ENCODE measurements at places on chromosomes 3 and 15.

- DNase-seq, result peak; percentile 4
Measured at GRCh38 chr3:88641033-88641604, 466.3 kb upstream of the EPHA3 start.

DNA sequence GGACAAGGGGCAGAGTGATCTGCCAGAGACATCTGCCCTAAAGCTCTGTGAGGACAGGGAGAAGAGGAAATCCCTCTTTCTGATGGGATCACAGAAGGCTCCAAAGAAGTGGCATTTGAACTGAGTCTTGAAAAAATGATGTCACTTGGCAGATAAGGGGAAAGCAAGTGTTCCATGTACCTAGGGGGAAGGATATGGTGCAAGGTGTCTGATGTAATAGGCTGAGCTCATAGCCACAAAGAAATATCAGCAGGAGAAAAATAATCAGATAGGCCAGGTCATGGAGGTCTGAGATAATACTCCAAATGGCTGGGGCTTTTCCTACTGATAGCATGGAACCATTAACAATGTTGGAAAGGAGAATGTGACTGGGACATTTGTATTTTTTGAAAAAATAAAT lies 468.4 kb upstream of the MDFIC2 start:
- no peak for DNase-seq

GRCh38 chr3:59850417-59850816 lies 800.6 kb upstream of the CFAP20DC start:
- DNase-seq, result no peak

DNA sequence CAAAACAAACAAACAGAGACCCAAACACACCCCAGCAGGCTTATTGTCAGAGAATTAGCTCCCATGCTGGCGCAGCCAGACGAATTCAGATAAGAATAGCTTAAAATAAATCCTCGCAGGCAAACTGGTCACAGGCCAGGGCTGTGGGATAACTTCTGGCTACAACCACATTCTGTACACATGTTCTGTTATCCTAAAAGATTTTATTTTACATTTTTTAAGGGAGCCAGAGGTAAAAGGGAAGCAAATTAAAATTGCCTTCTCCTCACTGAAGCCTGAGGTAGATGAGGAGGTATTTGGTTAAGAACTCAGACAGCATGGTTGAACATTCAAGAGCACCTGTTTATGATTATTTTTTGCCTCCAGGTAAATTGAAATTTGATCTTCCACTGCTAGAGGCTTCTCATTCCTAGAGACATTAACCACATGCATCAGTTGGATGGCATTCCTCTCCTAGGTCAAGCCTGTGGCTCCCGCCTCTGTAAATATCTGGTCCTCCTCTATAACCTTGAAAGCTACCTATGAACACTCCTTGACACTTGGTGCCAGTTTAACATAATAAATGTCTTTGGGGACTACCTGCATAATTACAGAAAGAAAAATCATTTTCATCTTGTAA lies 190.3 kb downstream of the SATB1 start:
- no peak for DNase-seq

DNA sequence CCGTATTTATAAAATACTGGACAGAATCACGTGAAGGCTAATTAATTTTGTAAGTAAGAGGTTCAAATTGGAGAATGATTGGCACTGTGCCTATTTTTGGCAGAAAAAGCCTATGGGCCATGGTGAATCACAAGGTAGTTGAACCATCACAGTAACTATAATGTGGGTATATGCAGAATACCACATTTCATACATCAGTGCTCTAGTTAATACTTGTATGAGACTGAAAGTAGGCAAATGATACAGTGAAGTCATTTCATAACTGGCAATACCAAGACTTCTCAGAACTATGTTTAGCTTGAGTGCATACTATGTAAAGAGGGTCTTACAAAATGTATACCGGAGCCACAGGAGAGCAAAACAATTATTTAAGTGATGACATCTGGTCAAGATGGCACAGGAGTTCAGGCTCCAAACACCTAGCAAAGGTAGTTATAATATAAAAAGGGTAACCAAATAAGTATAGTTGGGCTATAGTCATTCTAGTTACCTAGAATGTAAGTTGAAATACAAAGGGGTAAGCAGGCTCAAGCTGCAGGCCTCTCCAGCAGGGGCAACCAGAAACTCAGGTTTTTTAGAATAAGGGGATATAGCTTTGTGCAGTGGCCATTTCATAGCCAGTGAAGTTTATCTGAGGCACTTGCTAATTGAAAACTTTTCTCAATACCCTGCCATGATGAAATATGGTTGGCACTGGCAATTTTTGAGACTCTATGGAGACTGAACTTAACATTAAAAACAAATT lies 19.1 kb downstream of the GPR160 start:
- DNase-seq, result no peak

- DNase-seq, result no peak
Measured at GRCh38 chr15:58934114-58934447, 602 bp upstream of the SLTM start.
